ENCODE measurements at places on chromosomes 13 and 19.

- DNase-seq, result no peak
Observed at GRCh38 chr19:36377541-36378178, 1.3 kb downstream of the ZFP14 start.

GRCh38 chr19:19538061-19538784 lies at the start of gene CILP2:
CILP2 (plus strand) TSS chr19:19538265; CDS start chr19:19538350, 85 bp downstream.
- no peak for DNase-seq

DNA sequence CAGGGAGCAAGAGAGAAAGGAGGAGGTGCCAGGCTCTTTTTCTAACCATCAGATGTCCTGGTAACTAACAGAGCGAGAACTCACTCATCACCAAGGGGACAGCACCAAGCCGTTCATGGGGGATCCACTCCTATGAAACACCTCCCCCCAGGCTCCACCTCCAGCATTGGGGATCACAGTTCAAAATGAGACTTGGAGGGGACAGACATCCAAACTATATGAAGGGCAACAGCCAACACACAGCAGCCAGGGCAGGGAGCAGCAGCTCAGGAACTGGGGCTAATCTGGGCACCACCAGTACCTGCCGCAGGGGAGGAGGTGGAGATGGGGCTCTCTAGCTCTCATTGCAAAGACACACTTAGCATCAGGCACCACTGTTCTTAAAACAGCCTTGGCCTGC lies 34.3 kb upstream of the VSTM2B start:
- no peak for DNase-seq

GRCh38 chr19:45437328-45437727 lies 13.6 kb upstream of the ERCC1 start:
- no peak for DNase-seq

GRCh38 chr13:48636550-48636949 lies 17.2 kb upstream of the CYSLTR2 start:
- no peak for DNase-seq

- no peak for DNase-seq
Observed at GRCh38 chr19:43450545-43450997, 14.8 kb downstream of the LYPD3 start.

- no peak for DNase-seq
Observed at GRCh38 chr13:41645331-41645730, 188.0 kb downstream of the RGCC start.

DNA sequence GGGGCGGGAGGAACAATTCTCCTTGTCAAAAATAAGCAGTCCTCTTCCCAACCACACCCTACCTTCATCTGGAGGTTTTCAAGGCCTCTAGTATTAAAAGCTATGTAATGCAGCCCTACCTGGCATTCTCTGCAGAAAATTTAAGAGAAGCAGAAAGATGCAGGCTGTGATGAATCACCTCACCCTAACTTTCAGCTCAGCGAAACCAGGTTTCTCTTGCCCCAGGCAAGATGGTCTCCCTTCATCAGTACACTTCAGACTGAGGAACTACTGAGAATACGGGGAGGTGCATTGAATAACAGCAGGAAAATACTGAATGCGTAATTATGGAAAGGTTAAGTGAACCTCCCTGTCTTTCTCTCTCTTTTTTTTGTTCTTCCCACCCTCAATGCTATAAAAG lies 437.6 kb upstream of the KLF12 start:
- DNase-seq, result no peak

GRCh38 chr19:44814517-44814916 lies 5.6 kb downstream of the BCAM start:
- DNase-seq, result no peak

DNA sequence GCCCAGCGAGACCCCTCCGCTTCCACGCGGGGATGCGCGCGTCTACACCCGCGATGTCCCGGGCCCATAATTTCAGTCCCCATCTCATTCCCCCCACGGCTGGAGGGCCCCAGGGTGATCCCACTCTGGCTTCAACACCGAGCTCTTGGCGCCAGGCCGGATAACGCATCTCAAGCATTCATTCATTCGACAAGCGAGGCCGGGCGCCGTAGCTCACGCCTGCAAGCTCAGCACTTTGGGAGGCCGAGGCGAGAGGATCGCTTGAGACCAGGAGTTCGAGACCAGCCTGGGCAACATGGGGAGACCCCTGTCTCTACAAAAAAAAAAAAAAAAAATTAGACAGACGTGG lies 5.9 kb downstream of the ANGPTL6 start:
- no peak for DNase-seq

- DNase-seq, result no peak
Observed at GRCh38 chr13:31918707-31919106, 112.9 kb upstream of the FRY start.

- DNase-seq, result no peak
Observed at GRCh38 chr13:102035969-102036368, 365.9 kb downstream of the FGF14 start.

DNA sequence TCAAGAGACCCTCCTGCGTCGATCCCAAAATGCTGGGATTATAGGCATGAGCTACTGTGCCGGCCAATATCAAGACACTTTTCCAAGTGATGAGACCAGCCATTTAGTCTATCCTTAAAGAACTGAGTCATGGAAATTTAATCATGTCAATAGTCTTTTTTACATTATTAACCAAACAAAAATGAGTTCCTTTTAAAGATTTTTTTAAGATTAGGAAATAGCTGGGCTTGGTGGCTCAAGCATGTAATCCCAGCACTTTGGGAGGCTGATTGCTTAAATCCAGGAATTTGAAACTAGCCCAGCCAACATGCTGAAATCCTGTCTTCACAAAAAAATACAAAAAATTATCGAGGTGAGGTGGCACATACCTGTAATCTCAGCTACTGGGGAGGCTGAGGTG lies 16.7 kb upstream of the ZNF564 start:
- DNase-seq, result no peak

GRCh38 chr13:53018690-53019647 lies 9.6 kb upstream of the OLFM4 start:
- no peak for DNase-seq

- DNase-seq, result no peak
Observed at GRCh38 chr13:45695198-45695730, 6.9 kb upstream of the CBY2 start.

DNA sequence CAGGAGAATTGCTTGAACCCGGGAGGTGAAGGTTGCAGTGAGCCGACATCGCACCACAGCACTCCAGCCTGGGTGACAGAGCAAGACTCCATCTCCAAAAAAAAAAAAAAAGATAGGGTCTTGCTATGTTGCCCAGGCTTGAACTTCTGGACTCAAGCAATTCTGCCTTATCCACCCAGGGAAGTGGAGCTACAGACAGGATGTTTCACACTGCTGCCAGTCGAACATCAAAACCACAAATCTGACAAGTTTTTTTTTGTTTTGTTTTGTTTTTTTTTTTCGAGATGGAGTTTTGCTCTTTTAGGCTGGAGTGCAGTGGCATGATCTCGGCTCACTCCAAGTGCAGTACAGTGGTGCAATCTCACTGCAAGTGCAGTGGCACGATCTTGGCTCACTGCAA lies 10.8 kb downstream of the XPO4 start:
- no peak for DNase-seq

GRCh38 chr13:30138511-30138910 lies 168.8 kb downstream of the KATNAL1 start:
- no peak for DNase-seq

- no peak for DNase-seq
Observed at GRCh38 chr19:35805526-35806102, 7.0 kb downstream of the PRODH2 start.

GRCh38 chr19:10817291-10818038 lies 18.5 kb downstream of the TMED1 start:
- DNase-seq, result no peak

DNA sequence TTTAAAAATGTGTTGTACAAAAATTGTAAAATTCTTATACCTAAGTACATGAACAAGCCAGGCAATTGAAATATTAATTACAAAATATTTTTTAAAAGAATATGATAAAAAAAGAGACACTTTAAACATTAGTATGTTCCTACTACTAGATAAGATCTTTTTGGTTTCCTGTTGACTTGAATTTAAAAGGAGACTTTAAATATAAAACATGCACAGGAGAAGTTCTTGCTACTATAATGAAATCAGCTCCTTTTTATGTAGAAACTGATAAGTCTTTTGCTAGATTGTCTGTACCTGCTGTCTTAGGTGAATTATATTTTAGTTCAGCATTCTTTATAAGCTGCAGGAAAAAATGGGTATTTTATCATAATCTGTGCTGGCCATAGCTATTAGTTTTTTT lies 140.2 kb downstream of the TNFSF13B start:
- no peak for DNase-seq

DNA sequence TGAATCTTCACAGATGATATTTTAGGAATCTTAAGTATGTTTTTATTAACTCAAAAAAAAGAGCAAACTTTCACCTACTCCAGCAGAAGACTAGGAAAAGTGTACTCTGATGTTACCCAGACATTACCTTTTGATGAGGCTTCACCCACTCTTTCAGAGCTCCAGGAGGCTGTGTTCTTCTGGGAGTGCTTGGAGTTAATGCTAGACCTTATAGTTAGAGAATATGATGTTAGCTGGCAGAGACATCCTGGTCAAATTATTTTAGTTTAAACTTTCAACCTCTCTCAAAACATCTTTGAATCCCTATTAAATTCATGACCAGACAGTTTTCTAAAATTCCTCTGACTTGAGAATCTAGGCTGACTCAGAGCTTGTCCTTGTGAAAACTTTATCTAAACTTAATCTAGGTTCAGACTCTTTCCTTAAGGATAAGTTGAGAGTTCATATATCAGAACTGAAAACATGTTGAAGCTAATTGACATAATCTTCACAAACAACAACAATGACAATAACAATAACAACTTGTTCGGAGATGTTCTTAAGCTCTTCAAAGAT lies 82.8 kb downstream of the ITGBL1 start:
- no peak for DNase-seq

GRCh38 chr19:12670159-12670928 lies 3.7 kb downstream of the WDR83 start:
- DNase-seq, result no peak

DNA sequence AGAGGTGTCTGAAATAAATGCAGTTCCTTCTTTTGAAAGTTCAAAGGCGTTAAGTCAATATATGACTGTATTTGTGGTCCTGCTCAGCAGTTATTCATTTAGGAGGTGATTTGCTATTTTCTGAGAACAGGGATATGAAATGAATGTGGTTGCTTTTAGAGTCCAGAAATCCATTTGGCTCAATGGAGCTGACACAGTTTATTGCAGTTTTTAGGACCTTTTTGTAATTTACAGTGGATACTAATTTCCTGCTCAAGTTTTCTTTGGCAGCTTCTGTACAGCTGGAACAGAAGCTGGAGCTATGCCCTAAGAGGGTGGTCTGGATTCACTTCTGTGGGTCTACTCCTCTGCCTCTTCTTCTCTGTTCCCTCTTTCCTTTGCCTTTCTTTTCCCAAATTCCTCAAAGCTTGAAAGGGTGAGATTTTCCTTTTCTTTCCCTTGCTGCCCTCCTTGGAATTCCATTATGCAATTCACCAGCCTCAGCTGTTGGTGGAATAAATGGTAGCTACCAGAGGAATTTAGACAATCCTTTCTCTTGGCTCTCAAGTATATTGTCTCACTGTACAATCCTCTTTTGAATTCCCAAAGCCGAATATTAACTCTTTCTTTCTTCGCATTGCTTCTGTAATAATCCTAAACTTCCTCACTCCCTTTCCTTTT lies 39.9 kb downstream of the ITGBL1 start:
- no peak for DNase-seq

All from natural killer cell treated with Interleukin-12 subunit alpha and Interleukin-12 subunit beta and Interleukin-15 and Interleukin-18, amount 100 ng/mL, for 72 hours (primary cell).